ENCODE measurements at places on chromosomes 1 and 21.

- DNase-seq = no peak
These were observed 86.7 kb upstream of the LYPLAL1 start for GRCh38 chr1:219086956-219087469.

- DNase-seq = no peak
These were observed 397.5 kb downstream of the TGFB2 start for GRCh38 chr1:218742467-218743262.

GRCh38 chr1:111818546-111818945 lies 62.8 kb downstream of the DDX20 start:
- DNase-seq = no peak

DNA sequence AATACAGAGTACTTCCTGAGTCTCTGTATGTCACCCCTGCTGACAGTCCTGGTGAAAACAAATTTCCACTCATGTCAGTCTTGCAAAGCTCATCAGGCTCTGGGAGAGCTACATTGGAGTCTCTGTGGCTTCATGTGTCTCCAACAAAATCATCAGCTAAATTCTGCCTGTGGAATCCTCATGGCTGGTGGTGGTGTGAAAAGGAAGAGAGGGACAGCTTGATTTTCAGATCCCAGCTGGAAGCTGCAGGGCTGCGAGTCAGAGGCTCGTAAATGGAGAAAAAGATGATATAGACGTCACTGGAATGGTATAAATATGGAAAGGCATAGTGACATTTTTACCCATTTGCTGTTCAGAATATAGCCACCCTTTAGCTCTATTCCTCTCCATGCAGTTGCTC lies 150.2 kb downstream of the ASTN1 start:
- DNase-seq = no peak

- no peak for DNase-seq
These were observed 144.6 kb downstream of the PLPP3 start for GRCh38 chr1:56434740-56435139.

All from CD4-positive, alpha-beta T cell treated with Interferon alpha-2 for 1 hour (primary cell).